NCI-H2029 treated with DMSO at 0.1 percent for 48 hours (cell line): ENCODE measurements at places on chromosomes 11 and 22.
A peak's percentile ranks its signal among the peaks of the same experiment; 100 is the strongest.

- no peak for DNase-seq
These were observed 4.1 kb downstream of the WEE1 start for GRCh38 chr11:9577556-9577955.

DNA sequence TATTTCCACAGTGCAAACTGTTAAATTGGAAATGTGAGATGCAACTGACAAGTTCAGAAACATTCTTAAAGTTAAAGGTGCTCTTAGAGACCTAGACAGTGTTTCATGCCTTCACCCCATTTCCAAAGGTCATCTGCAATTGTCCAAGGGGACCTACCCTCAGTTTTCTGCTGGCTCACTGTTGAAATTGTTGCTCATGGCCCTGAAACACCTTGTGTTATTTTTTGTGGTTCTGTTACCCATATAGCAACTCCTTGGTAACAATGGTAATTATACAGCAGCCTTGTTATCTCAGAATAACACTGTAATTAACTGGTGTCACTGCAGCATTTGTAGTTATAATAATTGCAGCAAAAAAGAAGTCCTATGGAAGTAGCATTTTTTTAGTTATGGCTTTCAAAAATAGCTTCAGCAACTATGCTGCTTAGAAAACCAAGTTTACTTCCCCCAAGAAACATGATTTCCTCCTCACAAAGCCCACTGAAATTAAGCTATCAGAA, 49.2 kb upstream of the CCDC34 start:
- DNase-seq = no peak

DNA sequence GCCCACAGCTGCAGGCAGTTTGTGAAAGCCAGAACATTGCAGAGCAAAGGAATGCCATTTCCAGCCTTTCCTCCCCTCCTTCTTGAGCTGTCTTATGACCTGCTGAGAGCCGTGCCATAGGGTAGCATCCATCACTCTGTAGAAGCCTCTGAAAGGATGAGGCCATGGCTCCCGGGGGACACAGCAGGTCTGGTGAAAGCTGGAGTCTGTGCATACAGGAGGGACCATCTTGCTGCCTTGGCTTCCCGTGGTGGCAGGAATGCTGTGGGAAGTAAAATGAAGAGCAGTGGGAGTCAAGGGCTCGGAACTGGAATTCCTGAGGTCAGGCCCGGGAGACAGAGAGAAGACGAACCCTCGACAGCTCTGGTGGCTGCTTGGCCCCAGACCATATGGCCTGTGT, 30.9 kb downstream of the ANO1 start:
- no peak for DNase-seq

- no peak for DNase-seq
These were observed 33.9 kb upstream of the SLC5A12 start for GRCh38 chr11:26755762-26756161.

GRCh38 chr11:70546191-70546940, 148.0 kb downstream of the CTTN start:
- DNase-seq = no peak

GRCh38 chr11:84227970-84228665, 942.0 kb upstream of the CCDC90B start:
- DNase-seq = no peak

- DNase-seq = peak; percentile 81
These were observed 11.8 kb downstream of the BCR start for GRCh38 chr22:23192133-23192532.

DNA sequence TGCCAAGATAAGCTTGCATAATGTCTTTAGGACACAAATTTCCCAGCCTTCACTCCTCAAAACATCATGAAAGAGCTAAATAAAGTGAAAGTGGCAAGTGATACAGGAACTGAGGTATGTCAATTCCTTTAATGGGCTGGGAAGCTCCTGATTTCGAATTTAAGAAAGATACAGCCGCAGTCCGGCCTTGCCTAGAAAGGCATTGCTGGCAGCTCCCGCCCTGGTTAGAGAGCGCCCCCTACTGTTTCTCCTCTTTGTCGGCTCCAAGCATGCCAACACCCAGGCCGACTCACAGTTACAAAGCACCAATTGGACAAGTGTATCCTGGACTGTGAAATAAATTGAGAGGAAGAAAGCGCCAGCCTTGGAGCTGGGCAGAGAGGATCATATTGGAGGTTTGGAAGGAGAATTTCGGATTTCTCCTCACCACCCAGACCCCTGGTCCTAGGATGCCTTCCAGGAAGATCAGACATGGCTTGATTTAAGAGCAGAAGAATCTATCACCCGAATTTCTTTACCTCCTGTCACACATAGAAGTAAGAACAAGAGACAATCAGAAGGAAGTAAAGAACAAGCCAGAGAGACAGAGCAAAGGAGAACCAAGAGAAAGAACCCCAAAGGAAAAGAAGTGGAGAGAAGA, 84.0 kb downstream of the FAM76B start:
- peak; percentile 29 for DNase-seq

- DNase-seq = peak; percentile 34
These were observed 137.4 kb downstream of the NAV2 start for GRCh38 chr11:19849947-19850593.

- DNase-seq = no peak
These were observed 3.1 kb downstream of the ASRGL1 start for GRCh38 chr11:62340269-62340901.

DNA sequence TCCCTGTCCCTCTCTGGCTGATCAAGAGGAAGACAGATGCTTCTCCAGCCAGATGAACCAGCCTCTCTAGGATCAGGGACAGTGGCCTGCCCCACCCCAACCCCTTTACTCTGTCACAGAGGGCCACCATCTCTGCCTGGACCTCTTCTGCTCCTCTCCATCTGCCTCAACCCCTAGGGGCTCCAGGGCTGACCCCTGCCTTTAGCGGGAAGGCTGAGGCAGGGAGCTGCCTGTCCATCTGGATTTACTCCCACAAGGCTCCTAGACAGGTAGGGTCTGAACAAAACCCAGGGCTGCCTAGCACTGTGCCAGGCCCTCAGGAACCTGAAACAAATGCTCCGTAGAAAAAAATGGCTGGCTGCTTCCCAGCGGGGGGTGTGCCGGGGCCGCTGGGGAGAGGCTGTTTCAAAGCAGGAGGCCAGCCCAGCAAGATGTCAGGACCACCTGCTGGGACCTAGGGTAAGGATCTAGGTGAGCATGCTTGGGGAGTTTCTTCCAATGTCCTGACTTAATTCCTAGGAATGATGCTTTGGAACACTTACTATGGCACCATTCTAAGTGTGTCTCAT, 3.2 kb downstream of the CHST1 start:
- no peak for DNase-seq

DNA sequence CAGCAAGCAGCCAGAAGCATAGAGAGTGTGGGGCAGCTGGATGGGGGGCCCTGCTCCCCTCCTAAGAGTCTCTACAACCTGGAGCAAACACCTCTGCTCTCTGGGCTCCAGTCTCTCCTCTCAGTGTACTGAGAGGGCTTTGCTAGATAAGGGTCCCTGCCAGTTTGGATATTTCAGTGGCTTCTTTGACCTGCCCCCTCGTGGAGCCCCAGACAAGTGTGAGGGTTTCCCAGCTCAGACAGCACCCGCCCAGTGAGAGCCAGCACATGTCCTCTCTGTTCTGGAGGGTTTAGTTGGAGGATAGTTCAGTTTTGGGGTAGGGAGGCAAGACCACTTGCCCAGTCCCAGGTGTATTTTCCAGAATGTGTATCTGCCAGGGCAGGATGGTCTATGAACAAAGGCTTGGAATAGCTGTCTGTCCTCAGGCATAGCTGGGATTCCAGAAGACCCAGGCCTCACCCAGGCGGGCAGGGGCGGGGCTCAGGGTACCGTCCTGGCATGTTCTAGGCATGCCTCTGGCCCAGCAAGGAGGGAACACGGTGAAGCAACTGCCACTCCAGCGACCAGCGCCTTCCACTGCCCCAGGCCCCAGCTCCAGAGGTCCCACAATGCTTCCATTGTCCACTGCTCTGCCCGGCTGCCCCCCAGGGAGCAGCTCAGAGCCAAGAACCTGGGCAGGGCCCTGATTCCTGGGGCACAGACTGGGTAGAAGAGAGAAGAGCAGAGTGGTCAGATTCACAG, 7.5 kb upstream of the MICALL1 start:
- DNase-seq = no peak

- peak; percentile 93 for DNase-seq
These were observed 58.5 kb upstream of the PARVA start for GRCh38 chr11:12318791-12319438.

DNA sequence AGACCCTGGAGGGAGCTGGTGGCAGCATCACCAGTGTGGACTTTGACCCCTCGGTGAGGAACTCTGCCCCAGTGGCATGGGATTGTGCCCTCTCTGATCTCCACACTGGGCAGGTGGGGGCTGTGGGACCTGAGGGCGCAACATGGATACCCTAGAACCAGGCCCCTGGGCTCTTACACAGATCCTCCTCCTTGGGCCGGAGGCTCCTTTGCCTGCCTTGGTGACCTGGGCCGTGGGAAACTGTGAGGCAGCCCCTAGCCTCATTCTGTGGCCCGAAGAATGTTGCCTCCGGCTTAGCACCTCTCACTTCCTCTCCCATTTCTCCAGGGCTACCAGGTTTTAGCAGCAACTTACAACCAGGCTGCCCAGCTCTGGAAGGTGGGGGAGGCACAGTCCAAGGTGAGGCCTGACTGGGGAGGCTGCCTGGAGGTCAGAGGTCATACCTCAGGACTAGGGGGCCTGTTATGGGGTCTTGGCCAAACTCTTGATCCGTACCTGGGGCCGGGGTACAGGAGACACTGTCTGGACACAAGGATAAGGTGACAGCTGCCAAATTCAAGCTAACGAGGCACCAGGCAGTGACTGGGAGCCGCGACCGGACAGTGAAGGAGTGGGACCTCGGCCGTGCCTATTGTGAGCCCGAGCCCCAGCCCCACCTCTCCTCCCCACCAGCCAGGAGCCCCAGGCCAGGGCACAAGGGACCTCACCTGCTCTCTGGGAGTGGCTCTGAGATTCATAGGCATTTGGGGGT, 12.2 kb downstream of the ATG16L2 start:
- DNase-seq = no peak

DNA sequence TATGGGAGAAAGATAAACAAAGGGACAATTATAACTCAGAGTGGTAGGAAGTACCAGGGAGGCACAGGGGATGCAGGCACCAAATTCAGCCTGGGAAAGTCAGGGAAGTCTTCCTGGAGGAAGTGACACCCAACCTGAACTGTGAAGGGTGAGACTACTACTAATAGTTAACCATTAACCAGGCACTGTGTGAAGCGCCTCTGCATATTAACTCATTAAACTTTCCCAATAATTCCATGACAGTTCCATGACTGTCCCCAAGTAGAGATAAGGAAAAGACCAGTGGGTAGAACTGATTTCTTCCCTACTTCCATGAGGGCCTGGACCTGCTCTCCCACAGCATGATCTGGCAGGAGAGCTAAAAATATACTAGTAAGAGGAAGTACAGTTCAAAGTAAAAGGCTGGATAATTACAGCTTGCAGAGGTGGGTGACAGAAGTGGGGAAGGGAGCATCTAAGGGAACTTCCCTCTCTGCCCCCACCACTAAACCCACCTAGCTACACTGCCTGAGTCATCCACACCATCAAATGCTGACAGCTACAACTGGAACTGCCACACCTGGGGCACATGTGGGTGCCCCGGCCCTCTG, 4.7 kb upstream of the AP1B1 start:
- no peak for DNase-seq

DNA sequence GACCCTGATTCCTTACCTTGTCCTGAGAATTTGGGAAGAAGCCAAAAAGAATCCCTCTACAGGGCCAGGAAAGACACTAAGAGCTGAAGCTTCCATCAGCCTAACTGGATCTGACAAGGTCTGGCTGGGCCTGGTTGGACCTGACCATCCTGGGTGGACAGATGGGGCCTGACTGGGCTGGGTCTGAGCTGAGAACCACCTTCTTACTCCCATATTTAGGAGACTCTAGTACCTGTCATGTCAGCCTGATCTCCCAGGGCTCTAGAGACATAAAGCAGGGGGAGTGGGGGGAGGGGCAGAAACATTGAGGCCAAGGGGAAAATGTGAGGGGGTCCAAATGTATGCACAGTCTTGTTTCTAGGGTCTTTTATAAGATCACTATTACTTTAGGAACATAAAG, 129.9 kb downstream of the BUD13 start:
- DNase-seq = no peak

DNA sequence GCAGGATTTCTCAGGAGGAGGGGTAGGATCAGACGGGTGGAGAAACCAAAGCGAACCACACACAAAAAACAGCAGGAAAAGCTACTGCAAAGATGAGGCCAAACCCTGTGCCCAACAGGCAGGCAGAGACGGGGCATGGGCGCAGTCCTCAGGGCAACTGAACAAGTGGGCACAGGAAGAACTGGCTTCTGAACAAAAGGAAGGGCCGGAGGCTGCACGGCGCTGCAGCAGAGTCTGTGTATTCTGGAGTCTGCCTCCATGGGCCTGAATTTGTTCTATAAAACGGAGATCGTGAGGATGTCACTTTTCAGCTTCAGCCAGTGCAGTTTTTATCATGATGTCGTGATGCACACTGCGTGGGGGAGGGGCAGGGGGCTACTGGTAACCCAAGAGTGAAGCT, 1026.0 kb downstream of the TBC1D22A start:
- no peak for DNase-seq

DNA sequence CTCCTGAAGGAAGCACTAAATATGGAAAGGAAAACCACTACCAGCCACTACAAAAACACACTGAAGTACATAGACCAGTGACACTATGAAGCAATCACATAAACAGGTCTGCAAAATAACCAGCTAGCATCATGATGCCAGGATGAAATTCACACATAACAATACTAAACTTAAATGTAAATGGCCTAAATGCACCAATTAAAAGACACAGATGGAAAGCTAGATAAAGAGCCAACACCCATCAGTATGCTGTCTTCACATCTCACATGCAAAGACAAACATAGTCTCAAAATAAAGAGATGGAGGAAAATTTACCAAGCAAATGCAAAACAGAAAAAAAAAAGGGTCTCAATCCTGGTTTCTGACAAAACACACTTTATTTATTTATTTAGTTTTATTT, 171.7 kb downstream of the TTC28 start:
- DNase-seq = no peak

DNA sequence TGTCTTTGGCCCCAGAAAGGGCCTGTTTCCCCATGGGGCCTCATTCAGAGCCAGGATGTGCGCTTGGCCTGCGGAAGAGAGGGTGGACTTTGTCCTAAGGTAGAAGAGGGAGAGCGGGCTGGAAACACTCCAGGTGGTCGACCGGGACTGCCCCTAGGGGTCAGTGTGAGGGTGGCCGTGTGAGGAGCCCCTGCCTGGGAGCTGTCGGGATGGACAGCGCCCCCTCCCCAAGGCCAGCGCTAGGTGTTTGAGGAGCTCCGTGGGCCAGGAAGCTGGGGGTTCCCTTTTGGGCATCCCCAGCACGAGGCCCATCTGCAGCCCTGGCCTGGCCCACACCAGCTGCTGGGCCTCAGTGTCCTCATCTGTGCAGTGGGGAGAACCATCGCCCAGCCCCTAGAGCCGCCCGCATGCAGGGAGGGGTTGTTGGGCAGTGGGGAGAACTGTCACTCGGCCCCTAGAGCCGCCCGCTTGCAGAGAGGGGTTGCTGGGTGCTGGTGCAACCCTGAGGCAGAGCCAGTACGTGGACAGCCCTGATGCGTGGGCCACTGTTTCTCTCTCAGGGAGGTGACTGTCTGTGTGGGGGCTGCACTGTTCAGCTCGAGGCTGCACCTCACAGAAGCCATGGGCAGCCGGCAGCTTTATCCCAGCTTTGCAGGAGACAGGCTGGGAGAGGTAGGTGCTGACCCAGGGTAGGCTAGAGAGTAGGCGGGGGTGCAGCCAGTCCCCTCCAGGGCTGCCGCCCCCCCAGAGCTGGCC, 1319.9 kb downstream of the BRD1 start:
- DNase-seq = no peak
